ENCODE measurements at places on chromosomes 7 and 10.

DNA sequence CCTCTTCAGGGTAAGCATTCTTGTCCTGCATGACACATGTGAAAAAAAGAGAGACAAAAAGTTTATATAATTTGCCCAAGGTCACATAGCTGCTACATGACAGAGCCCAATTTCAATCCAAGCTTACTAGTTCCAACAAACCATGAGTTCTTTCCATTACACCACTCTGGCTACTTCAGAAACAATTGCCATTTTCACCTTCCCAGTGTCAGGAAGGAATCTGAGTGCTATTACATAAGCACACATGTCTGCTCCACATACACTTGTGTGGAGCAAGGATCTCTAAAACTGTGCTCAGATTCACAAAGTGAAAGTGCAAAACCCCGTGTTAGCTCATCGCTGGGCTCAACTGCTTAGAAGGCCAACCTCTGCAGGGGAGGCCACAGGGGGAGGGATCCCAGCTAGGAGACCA, 356.2 kb upstream of the NFE2L3 start:
- DNase-seq, result no peak

- no peak for DNase-seq
These were observed 124.0 kb upstream of the GPR22 start for GRCh38 chr7:107345898-107346297.

- no peak for DNase-seq
These were observed at the start of gene NYAP1 for GRCh38 chr7:100483722-100484672. Gene NYAP1, plus strand, starts transcription at chr7:100483927. Its CDS starts 1,385 bp downstream, at chr7:100485312.

DNA sequence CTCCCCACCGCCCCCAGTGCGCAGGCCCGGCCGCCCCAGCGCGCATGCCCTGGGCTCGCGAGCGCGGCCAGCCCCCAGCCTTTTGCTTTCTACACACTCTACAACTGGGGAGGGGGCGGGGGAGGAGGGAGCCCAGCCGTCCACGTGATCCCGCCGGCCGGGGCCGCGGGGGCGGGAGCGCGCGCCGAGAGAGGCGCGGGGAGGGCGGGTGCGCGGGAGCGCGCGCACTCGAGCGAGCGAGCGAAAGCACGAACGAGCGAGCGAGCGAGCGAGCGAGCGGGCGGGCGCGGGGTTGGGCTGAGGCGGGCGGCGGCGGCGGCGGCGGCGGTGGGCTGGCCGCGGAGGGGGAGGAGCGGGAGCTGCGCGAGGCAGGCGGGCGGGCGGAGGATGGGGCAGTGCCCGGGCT, at the start of gene AUTS2:
AUTS2 (plus strand) TSS at position 395 of the 406 bp plus-strand sequence. CDS start 1,179 bp downstream, outside the sequence.
- DNase-seq, result peak; percentile 90

DNA sequence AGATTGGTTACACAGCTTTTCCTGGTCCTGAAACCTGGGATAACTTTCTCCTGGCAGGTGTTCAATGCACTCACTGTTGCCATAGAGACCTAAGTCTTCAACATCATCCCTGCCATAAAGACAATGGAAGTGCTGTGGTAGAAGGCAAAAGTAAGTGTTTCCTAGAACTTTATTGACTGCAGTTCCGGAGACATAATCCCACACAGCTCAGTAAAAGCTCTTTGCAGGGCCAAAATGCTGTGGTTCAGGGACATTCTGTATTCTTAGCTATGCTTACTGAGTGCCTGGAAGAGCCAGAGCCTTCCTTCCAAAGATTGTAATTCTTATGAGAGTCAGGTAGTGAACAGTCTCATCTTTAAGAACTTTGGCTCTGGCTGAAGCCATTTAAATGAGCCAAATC, 5.3 kb downstream of the WIPF3 start:
- no peak for DNase-seq

DNA sequence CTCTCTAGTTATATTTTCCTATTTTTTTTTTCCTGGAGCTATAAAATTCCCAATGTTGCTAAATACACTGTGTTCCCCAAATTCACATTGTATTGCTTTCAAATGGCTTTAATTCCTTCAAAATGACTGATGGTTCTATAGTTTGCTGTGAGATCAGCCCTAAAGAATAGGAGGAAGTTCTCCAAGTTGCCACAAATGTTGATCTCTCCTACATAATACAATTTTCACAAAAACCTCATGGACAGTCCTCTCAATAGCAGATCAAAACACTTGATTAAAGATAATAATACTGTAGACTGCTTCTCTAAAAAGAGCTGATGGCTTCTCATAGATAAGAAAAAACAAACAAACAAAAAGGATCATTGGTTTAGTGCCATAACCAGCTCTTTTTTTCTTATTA, 97.8 kb upstream of the CAV2 start:
- no peak for DNase-seq

DNA sequence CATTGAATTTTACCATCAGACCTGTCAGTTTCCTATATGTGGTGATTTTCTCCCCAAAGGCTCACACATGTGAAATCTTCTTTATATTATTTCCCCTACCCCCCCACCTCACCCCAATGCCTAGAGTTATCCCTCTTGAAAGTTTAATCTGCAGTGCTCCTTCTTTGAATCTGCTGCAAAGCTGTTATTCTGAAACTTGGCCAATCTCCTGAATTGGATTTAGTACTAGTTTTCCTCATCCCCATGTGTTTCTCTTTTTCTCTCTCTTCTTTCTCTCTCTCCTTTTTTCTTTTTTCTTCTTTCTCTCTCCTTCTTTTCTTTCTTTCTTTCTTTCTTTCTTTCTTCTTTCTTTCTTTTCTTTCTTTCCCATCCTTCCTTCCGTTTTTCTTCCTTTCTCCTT, 886.2 kb downstream of the TYW1 start:
- DNase-seq, result no peak

- DNase-seq, result no peak
These were observed 64.7 kb downstream of the BICC1 start for GRCh38 chr10:58577437-58577777.

- DNase-seq, result no peak
These were observed 22.1 kb upstream of the PRKAR1B start for GRCh38 chr7:749140-749551.

DNA sequence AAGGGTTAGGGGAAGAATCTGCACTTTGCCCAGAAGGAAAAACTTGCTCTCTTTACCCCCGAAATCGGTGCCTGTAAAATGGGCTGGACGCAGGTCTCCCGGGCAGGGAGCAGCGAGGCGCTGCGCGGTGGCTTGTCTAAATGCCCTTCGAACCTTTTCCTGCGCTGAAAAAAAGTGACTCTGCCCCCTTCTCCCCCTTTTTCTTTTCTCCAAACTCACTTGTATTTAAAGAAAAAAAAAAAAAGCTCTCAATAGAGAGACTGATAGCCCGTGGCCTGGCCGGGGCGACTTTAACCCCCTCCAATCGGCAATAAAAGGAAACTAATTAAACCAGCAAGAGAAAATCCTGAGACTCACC, 286 bp downstream of the SP8 start:
- peak; percentile 33 for DNase-seq

DNA sequence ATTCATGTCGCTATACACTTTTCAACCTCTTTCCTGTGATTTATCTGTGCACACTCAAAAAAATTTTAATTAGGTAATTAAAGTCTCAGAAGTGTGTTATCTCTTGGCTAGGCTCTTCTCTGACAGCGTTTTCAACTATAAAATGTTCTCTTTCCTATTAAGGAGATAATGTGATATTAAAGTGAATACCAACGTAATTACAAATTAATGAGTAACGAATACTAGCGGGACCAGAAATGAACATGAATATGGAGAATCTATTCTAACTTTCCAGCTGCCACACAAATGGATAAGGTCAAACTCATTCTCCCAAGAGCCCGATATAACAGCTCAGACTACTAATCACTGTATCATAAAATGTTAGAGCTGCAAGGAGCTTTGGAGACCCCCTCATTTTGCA, 12.0 kb downstream of the COL1A2 start:
- DNase-seq, result no peak

- no peak for DNase-seq
These were observed 185.7 kb downstream of the PPP1R17 start for GRCh38 chr7:31872545-31873370.

- DNase-seq, result no peak
These were observed 549.1 kb downstream of the XPNPEP1 start for GRCh38 chr10:109374215-109374614.

DNA sequence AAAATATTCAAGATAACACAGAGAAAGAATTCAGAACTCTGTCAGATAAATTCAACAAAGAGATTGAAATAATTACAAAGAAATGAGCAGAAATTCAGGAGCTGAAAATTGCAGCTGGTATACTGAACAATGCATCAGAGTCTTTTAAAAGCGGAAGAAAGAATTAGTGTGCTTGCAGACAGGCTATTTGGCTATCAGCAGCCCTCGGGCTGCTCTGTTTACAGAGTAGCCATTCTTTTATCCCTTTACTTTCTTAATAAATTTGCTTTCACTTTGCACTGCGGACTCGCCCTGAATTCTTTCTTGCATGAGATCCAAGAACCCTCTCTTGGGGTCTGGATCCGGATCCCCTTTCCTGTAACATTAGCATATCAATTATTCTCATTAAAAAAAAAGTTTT, 1040.0 kb downstream of the SORCS3 start:
- DNase-seq, result no peak

- DNase-seq, result no peak
These were observed 434.4 kb upstream of the ZMIZ1 start for GRCh38 chr10:78634389-78634815.

- DNase-seq, result no peak
These were observed 205.2 kb downstream of the NSUN6 start for GRCh38 chr10:18446205-18446604.

- no peak for DNase-seq
These were observed 109.6 kb downstream of the KIF20B start for GRCh38 chr10:89810908-89811525.
